Epithelial cell of prostate (primary cell): ENCODE measurements at places on chromosomes 7 and 10.
A peak's percentile ranks its signal among the peaks of the same experiment; 100 is the strongest.

- no peak for DNase-seq
Measured at GRCh38 chr7:45564485-45564884, 9.7 kb upstream of the ADCY1 start.

DNA sequence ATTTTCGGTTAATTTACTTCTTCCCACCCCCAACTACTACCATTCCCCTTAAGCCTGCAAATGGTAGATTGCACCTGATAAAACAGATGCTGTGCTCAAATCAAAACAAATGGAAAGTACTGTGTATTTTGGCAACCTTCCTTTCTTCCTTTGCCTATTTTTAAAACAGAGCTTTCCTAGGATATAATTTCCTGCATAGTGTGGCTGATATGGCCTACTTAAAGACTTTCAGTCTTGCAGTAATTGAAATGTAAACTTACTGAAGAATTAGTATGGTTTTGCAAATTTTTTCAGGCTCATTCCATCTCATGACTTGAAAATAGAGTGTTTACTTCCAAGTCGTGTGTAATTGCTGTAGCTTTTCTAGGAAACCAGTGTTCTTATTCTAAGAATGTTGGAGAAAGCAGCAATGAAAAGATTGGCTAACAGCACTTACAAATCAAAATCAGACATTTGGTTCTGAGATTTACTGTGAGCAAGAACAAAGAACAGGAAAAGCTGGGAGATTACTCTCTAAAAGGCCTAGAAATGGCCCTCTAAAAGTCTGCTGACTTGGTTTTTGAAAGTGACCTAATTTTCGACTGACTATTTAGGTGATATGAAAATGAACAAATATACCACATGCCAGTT lies 52.0 kb downstream of the REEP3 start:
- no peak for DNase-seq

- DNase-seq, result no peak
Measured at GRCh38 chr10:70131560-70131937, 1.1 kb downstream of the AIFM2 start.

DNA sequence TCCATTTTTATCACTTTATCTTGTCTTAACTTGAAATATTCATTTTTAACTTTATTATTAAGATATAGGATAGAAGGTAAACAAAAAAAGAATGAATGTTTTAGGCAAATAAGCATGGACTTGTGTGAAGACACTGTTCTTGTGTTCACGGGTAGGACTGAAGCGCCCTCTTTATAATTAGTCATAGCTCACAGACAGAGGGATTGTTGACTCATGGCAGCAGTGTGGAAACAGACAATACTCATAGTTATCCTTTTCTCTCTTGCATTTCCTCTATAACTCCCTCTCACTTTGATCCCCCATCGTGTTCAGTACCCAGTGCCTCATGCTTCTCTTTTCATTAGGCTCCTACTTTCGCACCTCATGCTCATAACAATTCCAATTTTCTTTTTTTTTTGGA lies 731.8 kb downstream of the PHTF2 start:
- peak; percentile 26 for DNase-seq

DNA sequence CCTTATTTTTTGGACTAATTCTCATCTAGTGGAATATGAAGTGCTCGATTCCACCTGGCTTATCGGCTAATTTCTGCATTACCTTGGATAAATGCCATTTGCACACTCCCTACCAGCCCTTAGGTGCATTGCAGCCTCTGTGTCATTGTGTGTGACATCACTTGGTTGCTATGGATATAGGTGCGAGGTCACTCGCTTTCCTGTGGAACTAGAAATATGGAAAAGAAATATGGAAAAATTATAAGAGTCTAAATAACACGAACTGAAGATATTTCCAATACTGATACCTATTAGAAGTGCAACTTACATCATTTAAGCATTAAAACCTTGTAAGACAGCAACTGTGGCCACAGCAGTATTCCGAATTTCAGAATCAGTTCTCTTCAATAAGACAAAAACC lies 2.0 kb downstream of the YWHAG start:
- no peak for DNase-seq
